ENCODE measurements at places on chromosomes 4 and X. TPM values are rescaled to one million over a fixed set of nuclear protein-coding genes. Genes with fewer than 3 reads are reported as not detected.
A peak's percentile ranks its signal among the peaks of the same experiment; 100 is the strongest.

- peak; percentile 65 for DNase-seq
These were observed at the start of gene ZMAT1 for GRCh38 chrX:101931488-101932248. Gene ZMAT1, minus strand, starts transcription at chrX:101932027. Its CDS starts 19 bp downstream, at chrX:101932008.

DNA sequence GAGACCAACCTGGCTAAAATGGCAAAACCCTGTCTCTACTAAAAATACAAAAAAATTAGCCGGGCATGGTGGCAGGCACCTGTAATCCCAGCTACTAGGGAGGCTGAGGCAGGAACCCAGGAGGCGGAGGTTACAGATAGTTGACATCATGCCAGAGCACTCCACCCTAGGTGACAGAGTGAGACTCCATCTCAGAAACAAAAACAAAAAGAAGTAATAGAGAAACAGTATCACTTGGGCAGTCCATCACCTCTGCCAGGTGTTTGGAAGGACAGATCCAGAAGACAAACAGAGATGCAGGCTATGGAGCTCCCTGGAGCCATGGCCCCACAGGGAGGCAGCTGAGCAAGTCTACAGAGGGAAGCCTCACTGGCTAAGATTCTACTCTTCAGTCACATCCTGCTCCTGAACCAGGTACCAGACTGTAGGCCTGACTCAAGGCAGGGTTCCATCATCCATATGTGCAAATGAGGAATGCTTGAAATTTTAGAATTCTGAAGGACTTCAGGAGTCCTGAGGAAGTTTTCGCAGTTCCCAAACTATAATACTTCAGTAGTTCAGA lies 81.4 kb upstream of the CPEB2 start:
- DNase-seq: no peak

- DNase-seq: no peak
These were observed 4.1 kb downstream of the SLIT2 start for GRCh38 chr4:20255823-20256222.

Gene TRAPPC11
- 33.7 TPM for total RNA-seq
